Epithelial cell of proximal tubule (primary cell): ENCODE measurements at places on chromosomes 12 and 14. TPM values are rescaled to one million over a fixed set of nuclear protein-coding genes. Genes with fewer than 3 reads are reported as not detected.

Gene PCBP2
- total RNA-seq, result 153 and 169 TPM in 2 replicates

Gene ESR2
- under 0.01 and 0.06 TPM in 2 replicates for total RNA-seq

Gene OR6C75
- total RNA-seq, result 0.29 TPM in 1 of 2 replicates, not detected in the other

Gene TAS2R30
- 0.07 and 0.12 TPM in 2 replicates for total RNA-seq

Gene MUCL1
- total RNA-seq, result not detected in 2 replicates

Gene BTG1
- 15.8 and 22.8 TPM in 2 replicates for total RNA-seq

Gene IFNG-AS1
- not detected in 2 replicates for total RNA-seq

Gene C3AR1
- total RNA-seq, result 0.22 TPM in 1 of 2 replicates, not detected in the other

Gene LHX5
- total RNA-seq, result 0.06 TPM in 1 of 2 replicates, not detected in the other

Gene IQSEC3
- total RNA-seq, result 0.22 and 1.3 TPM in 2 replicates

Gene TOMM20L
- not detected in 2 replicates for total RNA-seq

Gene FAM186B
- total RNA-seq, result 0.07 TPM in 1 of 2 replicates, not detected in the other

Gene C1S
- 1.3 TPM in 1 of 2 replicates, not detected in the other for total RNA-seq

Gene BEST3
- total RNA-seq, result 2.2 and 2.5 TPM in 2 replicates

Gene OTX2
- total RNA-seq, result not detected in 2 replicates

Gene ABCC9
- under 0.01 and 0.23 TPM in 2 replicates for total RNA-seq

Gene STON2
- 3.2 and 6.8 TPM in 2 replicates for total RNA-seq

DNA sequence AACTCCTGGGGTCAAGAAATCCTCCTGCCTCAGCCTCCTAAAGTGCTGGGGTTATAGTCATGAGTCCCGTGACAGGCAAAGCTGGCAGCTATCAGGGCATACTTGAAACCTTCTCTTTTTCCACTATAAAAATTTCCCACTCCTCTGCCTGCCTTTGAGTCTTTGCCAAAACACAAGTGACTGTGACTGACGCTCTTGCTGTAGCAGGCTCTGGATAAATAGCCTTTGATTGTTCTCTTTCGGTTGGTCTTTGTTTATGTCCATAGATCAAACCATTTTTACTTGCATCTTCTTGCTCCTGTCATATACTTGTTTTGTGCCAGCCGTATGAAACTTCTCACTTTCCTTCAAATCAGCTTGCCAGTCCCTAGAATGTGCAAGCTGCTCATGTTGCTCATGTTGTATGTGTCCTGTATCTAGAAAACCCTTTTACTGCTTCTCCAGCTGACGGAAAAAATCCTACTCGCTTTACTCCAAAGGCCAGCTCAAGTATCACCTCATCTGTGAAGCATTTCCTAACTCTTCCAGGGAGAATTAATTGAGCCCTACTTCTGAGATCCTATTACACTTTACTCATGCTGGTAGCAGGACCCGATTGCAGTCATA, 73.1 kb downstream of the RESF1 start:
- no peak for DNase-seq

- DNase-seq, result no peak
Measured at GRCh38 chr14:90943367-90943766, 117.1 kb downstream of the RPS6KA5 start.

DNA sequence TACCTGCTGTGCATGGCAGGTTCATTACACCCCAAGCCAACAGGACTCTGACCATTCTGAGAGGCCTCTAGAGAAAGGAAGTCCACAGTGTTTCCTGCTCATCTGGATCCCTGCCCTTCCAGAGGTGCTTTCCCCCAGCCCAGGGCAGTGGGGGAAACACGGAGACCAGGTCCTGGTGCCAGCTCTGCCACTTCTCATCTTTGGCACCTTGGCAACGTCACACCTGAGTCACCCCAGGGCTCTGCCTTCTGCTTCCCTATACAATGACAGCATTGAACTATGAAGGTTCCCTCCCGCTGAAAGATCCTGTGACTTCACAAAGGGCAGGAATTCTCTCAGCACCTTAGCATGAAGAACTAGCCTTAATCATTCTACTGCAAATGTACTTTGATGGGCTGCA, 74.9 kb downstream of the ANO2 start:
- DNase-seq, result no peak

GRCh38 chr12:20503858-20504257, 135.5 kb downstream of the PDE3A start:
- DNase-seq, result no peak

- DNase-seq, result no peak
Measured at GRCh38 chr12:57623385-57623784, 9.6 kb downstream of the B4GALNT1 start.

- no peak for DNase-seq
Measured at GRCh38 chr14:85596562-85596961, 66.6 kb downstream of the FLRT2 start.

DNA sequence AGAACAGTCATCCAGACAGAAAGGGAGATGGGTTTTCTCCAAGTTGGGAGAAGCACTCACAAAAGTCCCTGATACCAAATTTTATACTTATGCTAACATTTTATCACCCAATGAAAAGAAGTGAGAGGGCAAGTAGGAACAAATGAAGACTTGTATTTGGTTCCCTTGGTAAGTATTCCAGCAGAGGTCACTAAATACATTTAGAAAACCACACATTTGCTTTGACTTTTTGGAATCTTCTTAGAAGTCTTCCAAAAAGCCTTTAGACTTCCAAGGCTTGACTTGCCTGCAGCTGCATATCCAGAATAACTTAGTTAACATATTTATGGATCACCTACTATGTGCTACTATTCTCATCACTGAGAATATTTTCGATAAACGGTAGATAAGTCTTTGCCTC, 3.1 kb upstream of the GYS2 start:
- DNase-seq, result no peak

- no peak for DNase-seq
Measured at GRCh38 chr14:90969531-90970166, 90.8 kb downstream of the RPS6KA5 start.

- no peak for DNase-seq
Measured at GRCh38 chr12:79778802-79779448, 88.2 kb upstream of the PAWR start.

- no peak for DNase-seq
Measured at GRCh38 chr12:6274231-6275221, 36.0 kb upstream of the PLEKHG6 start.

- no peak for DNase-seq
Measured at GRCh38 chr12:105443802-105444652, 113.5 kb downstream of the C12orf75 start.

GRCh38 chr12:19507823-19508222, 68.5 kb downstream of the AEBP2 start:
- DNase-seq, result no peak

DNA sequence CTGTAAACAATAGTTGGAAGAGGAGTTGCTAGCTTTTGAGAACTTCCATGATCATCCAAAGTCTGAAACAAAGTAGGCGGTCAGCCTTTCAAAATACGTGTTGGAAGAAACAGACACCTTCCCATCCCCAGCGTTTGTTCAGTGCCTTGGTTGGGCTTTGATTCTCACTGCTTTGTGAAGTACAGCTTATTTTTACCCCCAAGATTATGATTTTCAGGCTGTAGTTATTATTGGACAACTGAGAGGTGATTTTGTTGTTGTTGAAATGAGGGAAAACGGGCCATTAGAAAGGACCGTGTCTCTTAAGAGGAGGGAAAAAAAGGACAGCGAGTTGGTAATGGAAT, 921 bp upstream of the CEP83 start:
- peak; percentile 6 for DNase-seq

DNA sequence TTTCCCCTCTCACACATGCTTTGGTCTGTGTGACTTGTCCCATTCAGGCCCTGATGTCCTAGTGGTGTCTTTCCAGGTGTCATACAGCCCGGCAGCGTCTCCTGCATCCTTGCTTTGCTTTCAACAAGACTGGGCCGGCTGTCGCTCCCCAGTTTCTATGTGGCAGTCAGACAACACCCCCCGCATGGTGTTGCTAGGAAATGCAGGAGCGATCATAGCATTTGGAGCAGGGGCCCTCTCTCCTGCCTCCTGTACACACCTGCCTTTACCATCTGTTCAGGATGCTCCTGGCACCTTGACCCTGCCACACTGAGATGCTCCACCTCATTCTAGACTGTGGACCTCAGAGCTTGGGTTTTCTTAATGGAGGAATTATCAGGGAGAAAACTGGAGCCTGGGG, 29.5 kb downstream of the CACNA1C start:
- no peak for DNase-seq

DNA sequence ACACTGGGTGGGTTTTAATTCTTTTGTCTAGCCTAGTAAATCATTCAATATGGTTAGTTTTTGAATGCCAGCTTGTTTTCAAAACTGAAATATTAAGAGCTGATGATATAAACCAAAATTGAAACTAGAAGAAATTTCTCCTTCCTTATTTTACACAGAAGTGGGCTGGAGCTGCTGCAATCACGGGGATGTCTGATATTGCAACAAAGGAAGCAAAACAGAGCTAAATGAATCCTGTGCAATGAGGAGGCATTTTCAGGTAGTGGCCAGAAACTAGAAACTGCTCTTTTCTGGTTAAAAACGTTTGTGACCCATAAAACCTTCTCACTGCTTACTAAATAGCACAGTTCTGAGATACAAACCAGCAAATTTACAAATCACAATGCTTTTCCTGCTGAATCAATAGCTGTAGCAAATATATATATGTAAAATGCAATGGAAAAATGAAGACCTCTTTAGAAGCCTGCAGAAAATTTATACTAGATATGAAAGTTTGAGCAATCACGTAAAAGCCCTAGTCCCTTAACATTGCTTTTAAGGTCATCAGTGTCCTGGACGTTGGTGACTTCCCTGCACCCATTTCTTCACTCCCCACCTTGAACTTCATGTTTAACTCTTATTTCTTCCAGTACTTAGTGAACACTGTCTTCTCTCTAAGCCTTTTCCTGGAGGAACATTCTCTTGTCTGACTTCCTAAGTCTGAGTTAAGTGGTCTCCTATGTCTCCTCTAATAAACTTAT, 15.9 kb upstream of the LRRK2 start:
- DNase-seq, result no peak

DNA sequence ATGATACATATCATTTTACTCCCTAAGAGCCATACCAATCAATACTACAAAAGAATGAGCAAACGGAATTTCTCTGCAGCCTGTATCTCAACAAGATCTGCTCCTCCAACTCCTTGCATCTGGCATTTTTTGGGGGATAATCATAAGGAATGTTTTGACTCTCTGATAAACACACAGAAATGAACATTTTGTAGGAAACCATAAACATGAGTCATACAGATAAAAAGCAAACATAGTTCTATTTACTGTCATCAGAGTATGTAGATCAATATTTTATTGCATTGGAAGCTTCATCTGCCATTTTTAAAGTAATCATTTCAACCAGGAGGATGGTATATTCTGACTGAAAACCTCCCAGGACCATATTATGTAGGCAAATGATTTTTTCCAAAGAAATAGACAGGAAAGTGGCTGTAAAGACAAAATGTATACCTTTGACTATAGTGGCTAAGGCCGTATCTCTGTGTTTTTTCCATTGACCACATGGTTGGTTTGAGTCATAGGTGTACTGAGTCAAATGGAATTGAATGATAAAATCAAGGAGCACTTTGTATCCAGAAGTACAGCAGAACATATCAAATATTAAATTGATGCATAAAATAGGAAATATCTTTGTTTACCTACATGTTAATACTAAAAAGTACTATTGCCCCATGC, 32.4 kb upstream of the CD69 start:
- no peak for DNase-seq

- DNase-seq, result no peak
Measured at GRCh38 chr12:120853188-120853587, 51.0 kb downstream of the SPPL3 start.

GRCh38 chr12:52367876-52368275, 595 bp upstream of the KRT85 start:
- no peak for DNase-seq

DNA sequence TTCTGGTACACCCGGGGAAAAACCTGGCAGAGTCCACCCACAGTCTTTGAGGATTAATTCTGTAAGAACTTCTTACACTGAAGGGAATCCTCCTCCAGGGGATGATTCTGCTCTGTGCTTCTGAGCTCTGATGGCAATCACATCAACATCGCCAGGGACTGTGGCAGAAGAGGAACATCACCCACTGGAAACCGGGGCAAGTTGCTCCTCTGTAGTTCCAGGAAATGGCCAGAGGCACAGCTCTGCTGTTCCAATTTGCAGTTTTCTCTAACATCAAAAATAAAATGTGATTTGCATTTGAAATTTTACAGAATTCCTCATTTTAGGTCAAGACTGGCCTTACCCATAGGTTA, 207.6 kb downstream of the DAD1 start:
- no peak for DNase-seq

GRCh38 chr14:42319996-42320395, 713.3 kb downstream of the LRFN5 start:
- no peak for DNase-seq
